ENCODE measurements at places on chromosomes 7 and 10.

- DNase-seq: no peak
Observed at GRCh38 chr7:51970961-51971665, 654.5 kb upstream of the COBL start.

GRCh38 chr7:83824214-83824613 lies 175.3 kb upstream of the SEMA3E start:
- no peak for DNase-seq

- DNase-seq: no peak
Observed at GRCh38 chr10:133335246-133336117, 1.2 kb downstream of the CALY start.

- DNase-seq: no peak
Observed at GRCh38 chr7:23353172-23353571, 54.0 kb downstream of the MALSU1 start.

DNA sequence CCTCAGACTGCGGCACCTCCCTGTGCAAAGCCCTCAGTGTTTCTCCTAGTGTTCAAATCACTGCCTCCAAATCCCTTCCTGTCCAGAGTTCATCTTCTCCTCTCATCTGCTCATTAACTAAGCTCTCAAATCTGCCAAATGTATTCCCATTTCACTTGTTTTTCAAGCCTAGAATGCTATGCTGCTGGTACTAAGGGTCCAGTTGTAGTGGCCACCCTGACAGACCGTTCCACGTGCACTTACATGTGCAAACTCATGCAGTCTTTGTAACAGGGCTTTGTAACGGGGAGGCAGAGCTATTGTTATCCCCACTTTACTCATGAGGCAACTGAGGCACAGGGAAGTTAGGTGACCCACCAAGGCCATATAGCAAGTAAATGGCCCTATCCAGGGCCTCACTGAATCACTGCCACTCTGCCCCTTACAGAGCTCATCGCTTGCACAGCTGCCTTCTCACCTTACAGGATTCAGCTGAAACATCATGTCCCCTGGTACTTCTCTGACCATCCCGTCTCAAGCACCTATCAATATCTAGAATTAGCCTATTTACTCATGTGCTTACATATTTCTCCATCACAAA lies 153.0 kb upstream of the PDE1C start:
- no peak for DNase-seq

GRCh38 chr10:63204667-63205391 lies 71.7 kb downstream of the NRBF2 start:
- no peak for DNase-seq

GRCh38 chr7:87354749-87355148 lies 9.3 kb downstream of the CROT start:
- DNase-seq: no peak

- DNase-seq: no peak
Observed at GRCh38 chr7:142597547-142597946, 151.7 kb upstream of the PRSS1 start.

GRCh38 chr10:75294031-75294437 lies 58.3 kb upstream of the COMTD1 start:
- DNase-seq: no peak

DNA sequence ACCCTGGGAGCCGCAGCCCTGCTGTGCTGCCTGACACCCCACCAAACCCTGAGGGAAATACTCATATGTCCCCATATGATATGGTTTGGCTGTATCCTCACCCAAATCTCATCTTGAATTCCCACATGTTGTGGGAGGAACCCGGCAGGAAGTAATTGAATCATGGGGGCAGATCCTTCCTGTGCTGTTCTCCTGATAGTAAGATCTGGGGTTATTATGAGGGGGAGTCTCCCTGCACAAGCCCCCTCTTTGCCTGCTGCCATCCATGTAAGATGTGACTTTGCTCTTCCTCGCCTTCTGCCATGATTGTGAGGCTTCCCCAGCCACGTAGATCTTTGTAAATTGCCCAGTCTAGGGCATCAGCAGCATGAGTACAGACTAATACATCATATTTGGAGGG lies 68.7 kb downstream of the RGS10 start:
- no peak for DNase-seq

GRCh38 chr7:16609842-16610450 lies 35.6 kb downstream of the ANKMY2 start:
- no peak for DNase-seq

DNA sequence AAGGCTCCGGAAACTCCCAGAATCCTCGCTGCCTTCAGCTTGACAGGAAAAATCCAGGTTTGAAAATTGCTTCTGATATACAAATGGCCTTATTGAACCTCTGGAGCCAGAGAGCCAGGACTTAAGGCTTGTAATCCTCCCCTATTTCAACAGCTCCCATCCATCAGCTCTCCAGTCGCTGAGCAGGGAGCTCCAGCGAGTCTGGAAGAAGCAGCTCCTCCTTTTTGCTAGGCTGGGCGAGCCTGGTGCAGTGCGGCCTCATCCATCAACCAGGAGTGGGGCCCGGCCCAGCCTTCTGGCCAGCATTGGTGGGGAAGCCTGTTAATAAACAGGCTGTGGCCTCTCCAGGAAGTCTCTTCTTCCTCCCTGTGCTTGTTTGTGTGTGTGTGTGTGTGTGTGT lies 424.4 kb downstream of the TCERG1L start:
- no peak for DNase-seq

GRCh38 chr7:150383710-150384397 lies 4.7 kb downstream of the ZNF775 start:
- no peak for DNase-seq

GRCh38 chr10:65778753-65779152 lies 1147.1 kb upstream of the LRRTM3 start:
- DNase-seq: no peak

- no peak for DNase-seq
Observed at GRCh38 chr10:3263082-3263481, 90.5 kb upstream of the PITRM1 start.

DNA sequence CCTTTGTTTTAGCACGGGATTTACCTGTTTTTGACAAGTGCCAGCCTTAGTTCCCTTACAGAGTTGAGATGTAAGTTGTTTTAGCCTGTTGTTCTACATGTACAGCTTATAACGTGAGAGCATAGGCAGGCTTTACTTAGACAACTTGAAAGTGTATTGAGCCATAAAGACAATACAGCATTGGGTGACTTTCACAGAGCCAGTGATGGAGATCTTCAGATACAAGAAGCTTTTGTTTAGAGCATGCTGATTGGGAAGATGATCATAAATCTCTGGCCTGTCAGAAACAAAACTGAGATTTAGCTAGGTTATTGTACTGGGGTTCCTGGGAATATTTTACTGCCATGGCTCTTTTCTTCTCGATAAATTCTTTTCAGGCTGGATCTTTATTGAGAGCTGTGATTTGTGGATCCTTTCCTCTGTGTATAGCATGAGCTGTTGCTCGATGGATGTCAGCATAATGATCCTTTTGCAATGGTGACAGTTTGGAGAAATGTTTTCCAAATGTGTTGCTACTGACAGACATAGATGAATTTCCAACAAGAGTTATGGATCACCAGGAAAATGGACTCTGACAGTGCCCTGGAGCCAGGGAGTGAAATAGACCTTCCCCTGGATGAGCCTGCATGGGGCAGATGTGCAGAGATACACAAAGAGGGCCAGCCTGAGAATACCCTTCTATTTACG lies 30.2 kb downstream of the LHFPL3 start:
- no peak for DNase-seq

DNA sequence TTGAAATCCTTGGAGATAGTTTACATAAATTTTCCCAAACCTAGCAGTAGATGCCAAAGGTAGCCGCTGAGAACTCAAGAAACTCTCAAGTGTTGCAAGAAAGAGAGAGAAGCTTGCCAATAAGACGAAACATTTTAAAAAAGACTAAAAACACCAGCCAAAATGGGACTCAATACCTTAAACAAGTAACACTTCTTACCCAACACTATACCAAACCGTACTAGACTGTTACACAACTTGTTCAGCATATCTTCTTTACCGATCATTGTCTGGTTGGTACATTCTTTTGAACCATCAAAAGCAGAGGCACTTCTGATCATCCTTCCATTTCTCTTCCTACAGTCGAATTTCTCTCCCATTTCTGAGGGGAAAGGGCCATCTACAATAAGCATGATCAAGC lies 4.8 kb upstream of the PTPN12 start:
- no peak for DNase-seq

DNA sequence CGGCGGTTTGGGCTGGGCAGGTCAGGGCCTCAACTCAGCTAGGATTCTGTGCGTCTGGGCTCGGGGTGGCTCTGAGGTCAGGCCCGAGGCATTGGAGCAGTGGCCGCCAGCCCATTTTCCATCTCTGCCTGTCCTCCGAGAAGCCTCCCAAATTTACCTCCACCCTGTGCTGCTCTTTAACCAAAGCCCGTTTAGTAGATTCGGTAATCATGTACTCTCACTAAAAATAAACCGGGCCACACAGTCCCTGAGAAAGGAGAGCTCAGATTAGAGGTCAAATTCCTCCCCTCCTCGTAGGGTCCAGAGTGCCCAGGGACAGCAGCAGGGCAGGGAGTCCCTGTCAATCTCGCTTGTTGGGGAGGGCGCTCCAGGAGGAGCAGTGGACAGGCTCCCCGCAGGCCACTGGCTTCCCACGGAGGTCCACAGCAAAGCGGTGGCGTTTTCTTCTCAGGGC lies 88.7 kb upstream of the CHST15 start:
- DNase-seq: no peak

GRCh38 chr7:108448584-108449505 lies 7.4 kb downstream of the NRCAM start:
- DNase-seq: no peak

- DNase-seq: no peak
Observed at GRCh38 chr7:117946151-117946633, 73.0 kb upstream of the CTTNBP2 start.

GRCh38 chr10:131453721-131454634 lies 142.5 kb upstream of the TCERG1L start:
- DNase-seq: no peak

GRCh38 chr10:101708870-101709269 lies 13.9 kb upstream of the FBXW4 start:
- DNase-seq: no peak

- no peak for DNase-seq
Observed at GRCh38 chr7:73557397-73558257, at the start of gene BCL7B. Gene BCL7B (minus strand): TSS chr7:73557690. CDS start chr7:73557578, 112 bp downstream.

- DNase-seq: no peak
Observed at GRCh38 chr10:77240041-77240652, 397.5 kb downstream of the KCNMA1 start.

GRCh38 chr7:122262246-122262645 lies 42.3 kb downstream of the FEZF1 start:
- no peak for DNase-seq

DNA sequence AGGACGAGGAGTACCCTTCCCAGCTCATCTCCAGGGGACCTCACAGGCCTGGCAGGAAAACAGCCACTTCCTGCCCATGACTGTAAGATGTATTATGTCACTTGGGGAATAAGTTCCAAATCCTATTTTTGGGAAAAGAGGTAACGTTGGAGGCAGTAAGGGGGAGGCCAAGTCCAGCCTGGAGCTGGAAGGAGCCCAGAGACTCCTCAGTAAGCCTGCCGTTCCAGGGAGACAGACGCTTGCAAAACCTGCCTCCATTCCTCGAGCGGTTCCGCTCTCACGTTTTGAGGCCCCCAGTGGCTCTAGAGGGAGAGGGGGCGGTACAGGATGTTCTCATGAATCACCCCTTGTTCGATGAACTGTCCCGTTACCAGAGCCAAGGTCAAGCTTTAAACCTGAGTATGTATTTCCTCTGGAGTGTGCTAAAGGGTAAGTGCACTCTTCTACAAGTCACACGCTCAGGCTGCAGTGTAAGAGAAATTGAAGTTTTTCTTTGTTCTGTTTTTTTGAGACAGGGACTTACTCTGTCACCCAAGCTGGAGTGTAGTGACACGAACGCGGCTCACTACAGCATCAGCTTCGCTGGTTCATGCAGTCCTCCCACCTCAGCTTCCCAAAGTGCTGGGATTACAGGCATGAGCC lies 45.5 kb upstream of the CYTH3 start:
- DNase-seq: no peak

GRCh38 chr10:127227663-127228062 lies 31.3 kb upstream of the INSYN2A start:
- no peak for DNase-seq

GRCh38 chr7:69598487-69599285 lies 411 bp downstream of the AUTS2 start:
- no peak for DNase-seq

DNA sequence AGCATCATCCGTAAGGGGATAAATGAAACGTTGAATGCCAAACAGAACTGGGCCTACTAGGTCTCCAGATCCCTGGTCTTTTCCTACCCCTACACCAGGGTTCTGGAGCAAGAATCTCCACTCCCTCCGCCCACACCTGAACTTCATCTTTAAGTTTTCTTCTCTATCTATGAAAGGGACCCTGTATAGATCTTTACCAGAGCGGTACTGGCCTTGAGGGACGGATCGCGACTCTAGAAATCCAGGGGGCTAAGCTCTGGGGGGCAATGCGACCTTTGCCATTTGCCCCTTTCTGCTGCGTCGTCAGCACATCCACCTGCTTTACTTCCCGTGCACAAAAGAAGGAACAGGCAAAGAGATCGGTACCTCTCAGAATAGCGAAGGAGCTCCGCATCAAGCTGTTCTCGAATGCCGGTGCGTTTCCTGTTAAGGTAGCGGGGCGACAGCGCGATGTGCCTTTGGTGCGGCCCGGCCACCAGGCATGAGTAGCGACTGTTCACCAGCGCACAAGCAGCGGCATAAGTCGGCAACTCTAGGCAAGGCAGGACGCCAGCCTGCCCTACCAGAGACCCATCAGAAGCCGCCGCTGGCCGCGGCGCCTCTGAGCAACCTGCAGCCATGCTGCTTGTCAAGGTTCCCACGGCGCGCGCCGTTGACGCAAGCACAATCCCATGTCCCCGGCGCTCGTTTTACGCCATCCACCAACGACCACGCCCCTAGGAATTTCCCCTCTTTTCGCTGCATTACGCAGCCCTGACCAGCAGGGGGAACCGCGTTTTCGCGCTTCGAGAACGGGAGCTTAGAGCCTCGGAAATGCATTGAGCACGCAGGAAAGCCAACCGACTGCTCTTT lies at the start of gene POLR1F:
Gene POLR1F, minus strand, starts transcription at position 641 of the 852 bp plus-strand sequence. Its CDS starts 21 bp downstream, at position 620.
- no peak for DNase-seq

DNA sequence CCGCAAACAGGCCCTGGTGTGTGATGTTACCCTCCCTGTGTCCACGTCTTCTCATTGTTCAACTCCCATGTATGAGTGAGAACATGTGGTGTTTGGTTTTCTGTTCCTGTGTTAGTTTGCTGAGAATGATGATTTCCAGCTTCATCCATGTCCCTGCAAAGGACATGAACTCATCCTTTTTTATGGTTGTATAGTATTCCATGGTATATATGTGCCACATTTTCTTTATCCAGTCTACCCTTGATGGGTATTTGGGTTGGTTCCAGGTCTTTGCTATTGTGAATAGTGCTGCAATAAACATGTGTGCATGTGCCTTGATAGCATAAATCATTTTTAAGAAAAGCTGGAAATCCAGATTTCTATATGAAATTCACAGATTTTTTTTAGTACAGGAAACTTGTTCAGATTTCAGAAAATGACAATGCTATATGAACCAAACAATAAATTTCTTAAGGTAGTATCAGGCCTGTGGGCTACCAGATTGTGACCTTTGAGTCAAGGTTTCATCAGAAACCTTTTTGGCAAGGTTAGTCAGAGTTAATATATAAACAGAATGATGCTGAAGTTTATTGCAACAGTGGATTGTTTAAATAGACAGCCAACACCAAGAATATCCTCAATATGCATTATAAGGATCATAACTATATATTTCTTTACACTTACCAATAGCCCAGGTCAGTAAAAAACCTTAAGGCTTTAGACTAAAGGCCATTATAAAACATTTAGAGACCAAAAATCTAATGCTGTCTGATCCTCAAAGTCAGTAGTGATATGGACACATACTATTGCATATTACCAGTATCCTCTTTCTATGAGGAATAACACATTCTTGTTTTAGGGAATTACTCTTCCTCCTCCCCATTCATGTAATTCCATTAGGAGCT lies 68.7 kb upstream of the PAPSS2 start:
- no peak for DNase-seq

All from cortex of kidney (tissue), 1 donor.